Gastroesophageal sphincter (tissue), 4 donors: ENCODE measurements at places on chromosomes 16 and 17.

- peak; percentile 85 for ATAC-seq
Observed at GRCh38 chr17:75011401-75012095, 922 bp upstream of the MRPL58 start.

DNA sequence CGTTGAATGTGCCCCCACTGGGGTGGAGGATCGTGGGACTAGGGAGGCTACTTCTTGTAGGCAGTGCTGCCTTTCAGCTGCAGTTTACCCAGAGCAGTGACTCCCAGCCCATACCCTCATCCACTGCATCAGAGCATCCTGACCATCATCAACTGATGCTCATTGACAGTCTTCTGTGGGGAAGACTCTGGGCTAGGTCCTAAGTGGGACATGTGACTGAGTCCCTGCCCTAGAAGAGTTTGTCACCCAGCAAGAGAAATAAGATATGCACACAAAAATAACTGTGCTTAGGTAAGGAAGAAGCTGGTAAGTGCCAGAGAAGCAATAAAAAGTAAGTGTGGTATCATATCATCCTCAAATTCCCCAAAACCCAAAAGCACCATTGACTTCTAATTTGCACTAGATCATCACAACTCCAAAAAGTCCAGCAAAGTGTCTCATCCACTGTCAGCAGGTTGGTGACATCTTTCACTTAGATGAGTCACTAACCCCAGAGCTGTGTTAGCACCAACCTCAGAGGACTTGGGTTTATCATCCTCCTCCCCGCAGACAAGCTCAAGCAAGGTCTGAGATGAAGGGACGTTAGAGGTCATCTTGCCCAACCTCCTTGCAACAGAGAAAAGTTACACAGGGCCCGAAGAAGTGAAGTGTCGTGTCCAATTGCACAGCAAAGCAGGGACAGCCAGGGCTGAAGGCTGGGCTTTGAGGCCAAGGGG is 99.0 kb downstream of the CCDC182 start:
- ATAC-seq, result no peak

DNA sequence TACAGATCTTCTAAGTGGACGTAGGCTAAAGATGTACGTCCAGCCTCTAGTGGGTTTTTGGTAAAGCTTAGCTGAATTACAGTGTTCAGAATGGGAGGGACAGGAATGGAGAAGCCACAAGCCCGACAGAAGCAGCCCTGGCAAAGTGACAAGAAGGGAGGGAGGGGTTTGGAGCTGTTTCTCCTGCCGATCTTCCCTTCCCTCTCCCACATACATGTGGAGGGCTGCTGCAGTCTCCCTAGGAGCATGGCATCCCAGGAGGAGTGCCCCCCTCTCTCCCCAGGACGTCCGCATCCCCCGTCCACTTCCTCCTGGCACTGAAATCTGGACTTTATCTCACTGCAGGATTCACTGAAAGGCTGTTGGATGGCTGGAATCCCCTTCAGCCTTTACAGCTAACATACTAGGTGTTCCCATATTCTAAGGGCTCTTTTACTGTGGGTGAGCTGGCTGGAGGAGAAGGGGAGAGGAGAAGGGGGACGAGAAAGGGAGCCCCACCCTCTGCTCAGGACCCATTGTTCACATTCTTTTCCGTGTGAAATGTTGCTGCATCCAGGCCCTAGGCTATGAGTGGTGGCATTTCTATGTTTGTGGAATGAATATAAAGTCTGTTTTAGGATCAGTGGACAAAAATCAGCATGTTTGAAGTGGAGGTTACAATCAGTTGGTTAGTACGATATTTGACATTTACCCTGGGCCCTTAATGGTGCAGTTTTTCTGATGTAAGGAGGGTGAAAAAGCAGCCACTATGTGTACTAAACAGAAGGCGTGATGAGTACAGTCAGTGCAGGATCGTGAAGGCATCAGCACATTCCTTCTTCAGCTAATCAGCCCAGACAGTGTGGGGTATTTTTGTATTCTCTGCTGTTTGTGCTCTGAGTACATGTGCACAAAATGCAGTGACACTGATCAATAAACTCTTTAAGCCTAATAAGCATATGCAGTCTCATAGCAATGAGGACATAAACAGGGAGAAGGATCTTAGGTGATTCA is 94.6 kb downstream of the SPECC1 start:
- ATAC-seq, result no peak

DNA sequence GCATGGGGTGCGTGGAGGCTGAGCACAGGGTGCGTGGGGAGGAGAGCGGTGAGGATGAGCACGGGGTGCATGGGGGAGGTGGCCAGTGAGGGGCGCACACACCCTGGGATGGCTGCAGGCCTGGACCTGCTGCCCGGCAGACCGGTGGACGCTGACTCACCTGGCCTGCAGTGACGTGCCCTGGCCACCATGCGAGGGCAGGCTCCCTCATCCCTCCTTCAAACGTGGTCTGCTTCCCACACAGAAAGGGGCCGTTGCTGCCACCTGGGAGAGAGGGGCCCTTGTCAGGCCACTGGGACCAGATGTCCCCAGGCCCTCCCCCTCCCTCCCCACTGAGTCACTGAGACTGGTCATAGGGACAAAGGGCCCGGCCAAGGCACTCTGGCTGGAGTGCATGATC is 20.1 kb upstream of the APRT start:
- no peak for ATAC-seq

GRCh38 chr16:19223235-19224170 is 55.5 kb downstream of the SYT17 start:
- no peak for ATAC-seq

DNA sequence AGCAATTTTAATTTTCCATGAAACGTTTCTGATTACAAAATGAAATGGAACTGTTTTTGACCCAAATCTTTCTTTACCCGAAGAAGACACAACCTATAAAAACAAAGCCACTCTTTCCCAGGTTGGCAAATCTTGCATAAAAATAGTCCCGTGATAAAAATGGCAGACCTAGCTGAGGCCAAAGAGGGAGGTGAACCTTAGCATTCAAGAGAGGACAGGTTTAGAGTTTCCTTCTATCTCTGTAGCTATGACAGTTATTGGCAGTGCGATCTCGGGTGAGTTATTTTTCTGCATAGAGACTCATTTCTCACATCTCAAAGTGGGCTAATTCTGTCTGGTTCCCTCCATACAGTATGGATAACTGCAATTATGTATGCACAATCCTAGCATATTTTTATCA is 241.4 kb downstream of the MAP2K6 start:
- ATAC-seq, result no peak

DNA sequence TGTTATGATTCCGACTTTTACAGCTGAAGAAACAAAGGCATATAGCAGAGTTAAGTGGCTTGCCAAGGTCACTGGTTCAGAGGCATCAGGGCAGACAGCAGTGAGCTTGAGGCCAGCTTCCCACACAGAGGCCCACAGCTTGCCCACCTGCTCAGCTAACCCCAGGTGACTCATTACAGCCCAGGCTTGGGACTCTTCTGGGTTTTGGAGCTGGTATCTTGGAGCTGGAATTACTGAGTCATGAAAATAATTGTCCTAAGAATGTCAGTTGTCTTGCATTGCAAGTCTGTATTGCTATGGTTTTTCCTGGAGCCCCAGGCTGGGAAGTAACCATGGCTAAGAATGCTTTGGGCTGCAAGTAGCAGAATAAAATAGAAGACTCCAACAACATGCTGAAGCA is 32.4 kb upstream of the IRX3 start:
- ATAC-seq, result no peak

DNA sequence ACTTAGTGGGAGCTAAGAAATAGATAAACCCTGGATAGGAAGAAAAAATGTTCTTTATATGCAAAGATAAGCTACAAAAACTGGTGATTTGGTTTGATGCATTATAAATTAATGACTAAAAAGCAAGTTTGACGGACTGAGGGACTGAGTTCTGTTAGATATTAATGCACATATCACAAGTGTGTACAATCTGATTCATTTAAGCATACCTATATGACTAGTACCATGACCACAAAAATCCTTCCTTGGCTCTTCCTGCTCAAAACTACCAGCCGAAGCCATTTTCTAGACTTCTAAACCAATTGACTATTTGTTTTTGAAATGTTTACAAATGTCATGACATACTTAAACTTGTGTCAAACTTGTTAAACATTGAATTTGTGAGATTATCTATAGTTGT is 374.5 kb upstream of the MON1B start:
- no peak for ATAC-seq

- ATAC-seq, result peak; percentile 13
Observed at GRCh38 chr17:2939714-2940351, 123.6 kb downstream of the OR1D5 start.

- no peak for ATAC-seq
Observed at GRCh38 chr17:3960764-3961163, 3.5 kb downstream of the ATP2A3 start.

- no peak for ATAC-seq
Observed at GRCh38 chr16:30348113-30348512, 7.0 kb downstream of the CD2BP2 start.

GRCh38 chr16:70432723-70433457 is 6.0 kb downstream of the ST3GAL2 start:
- ATAC-seq, result peak; percentile 26

DNA sequence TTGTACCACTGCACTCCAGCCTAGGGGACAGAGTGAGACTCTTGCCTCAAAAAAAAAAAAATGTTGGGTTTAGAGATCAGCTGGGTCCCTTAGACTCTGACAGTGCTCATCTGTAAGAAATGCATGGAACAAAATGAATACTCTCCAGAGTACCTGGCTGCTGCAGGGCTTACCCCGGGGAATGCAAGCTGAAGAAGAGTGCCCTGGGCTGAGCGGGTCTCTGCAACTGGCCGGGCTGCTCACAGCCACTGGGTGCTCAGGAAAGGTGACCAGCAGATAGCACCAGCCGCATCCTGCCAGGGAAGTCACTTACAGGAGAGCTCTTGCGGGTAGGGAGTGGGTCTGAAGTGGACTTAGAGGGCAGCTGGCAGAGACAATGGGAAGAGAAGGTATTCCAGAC is 82.1 kb downstream of the GAS7 start:
- ATAC-seq, result no peak

DNA sequence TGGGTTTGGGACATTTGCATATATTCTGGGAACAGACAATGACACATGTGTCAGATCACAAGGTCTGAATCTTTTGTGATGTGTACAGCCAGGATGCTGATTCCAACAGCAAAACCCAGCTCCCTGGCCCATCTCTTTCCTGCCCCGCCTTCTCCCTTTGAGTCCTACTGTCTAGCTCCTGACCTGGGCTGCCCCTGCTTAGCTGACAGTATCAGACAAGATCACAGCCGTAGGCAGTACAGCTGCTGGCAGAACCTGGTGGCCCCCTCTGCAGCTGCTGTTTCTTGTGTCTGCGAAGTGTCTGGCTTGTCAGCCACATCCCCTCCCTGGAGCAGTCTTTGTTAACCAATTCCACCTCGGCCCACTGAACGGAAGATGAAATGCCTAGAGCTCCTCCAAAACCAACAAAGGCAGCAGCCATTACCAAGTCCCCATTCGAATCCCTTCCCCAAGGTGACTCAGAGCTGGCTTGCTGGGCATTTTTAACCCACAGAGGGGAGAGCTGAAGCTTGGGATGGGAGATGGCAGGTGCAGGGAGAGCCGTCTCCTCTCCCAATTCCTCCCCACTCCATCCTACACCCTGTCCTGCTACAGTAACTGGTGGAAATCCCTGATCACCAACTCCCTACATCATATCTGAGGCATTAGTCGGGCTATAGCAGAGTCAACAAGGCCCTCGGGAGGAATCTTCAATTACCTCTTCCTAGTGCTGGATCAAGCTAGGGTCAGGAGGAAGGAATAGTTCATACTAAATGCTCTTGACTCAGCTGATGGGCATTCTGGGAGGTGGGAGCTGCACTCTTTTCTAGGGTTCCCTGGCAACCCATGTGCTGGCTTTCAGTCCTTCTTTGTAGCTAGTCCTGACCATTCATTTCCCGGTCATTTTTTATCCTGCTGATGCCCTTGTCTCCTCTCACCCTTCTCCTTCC is 5.8 kb downstream of the PIPOX start:
- ATAC-seq, result no peak
